ENCODE measurements at places on chromosomes 3 and 15.

GRCh38 chr15:93158097-93158900, 69.3 kb upstream of the RGMA start:
- no peak for DNase-seq

DNA sequence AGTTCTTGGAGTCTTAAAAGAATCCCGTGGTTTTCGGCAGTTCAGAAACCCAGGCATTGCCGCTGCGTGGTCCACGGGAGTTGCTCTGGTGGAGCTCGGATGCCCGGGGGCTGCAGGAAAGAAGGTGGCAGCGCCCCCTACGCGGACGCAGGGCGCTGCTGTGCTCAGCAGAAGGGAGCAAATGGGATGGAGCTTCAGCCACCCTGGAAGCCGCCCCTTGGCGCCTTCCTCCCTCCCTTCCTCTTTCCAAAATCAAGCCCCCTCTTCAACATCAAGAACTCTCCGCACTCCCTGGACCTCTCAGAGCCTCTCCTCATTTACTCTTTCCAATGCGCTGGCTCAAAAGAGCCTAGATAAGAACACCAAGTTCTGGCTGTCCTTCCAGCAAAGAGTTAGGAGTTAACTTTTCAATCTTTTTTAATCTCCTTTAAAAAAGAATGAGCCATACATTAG, 880 bp upstream of the CHRNA7 start:
- no peak for DNase-seq

DNA sequence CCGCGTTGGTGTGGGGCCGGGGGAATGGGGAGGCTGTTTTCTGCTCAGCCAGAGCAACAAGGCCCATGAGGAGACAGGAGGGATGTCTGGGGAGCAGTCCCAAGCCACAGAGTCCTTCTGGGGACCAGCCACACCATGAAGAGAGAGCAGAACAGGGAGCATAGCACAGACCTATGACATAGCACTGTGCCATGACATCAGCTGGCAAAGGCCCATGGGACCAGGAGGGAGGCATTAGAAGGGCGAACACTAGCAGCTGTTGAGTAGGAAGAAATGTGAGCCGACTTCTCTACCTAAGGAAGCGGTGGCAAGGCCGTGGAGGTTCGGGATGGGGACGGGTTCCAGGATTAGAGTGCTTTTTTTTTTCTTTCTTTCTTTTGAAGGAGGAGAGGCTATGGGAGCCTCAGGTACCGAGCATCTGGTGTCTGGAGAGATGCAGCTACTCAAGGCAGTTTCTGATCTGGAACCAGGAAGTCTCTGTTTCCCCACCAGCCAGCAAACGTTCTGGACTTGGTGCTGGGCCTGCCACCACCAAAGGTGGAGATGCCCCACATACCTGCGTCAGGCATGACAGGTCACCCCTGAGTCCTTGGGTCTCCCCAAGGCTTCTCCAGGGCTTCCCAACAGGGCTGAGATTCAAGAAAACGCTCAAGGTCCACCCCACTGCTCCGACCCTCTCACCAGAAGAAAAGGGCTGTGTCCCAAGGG, 77.3 kb upstream of the CGNL1 start:
- no peak for DNase-seq

GRCh38 chr3:42557854-42558253, 23.9 kb downstream of the SEC22C start:
- DNase-seq = no peak

GRCh38 chr15:56205061-56205876, 38.4 kb downstream of the RFX7 start:
- no peak for DNase-seq

GRCh38 chr3:18098960-18099587, 326.1 kb downstream of the SATB1 start:
- no peak for DNase-seq

DNA sequence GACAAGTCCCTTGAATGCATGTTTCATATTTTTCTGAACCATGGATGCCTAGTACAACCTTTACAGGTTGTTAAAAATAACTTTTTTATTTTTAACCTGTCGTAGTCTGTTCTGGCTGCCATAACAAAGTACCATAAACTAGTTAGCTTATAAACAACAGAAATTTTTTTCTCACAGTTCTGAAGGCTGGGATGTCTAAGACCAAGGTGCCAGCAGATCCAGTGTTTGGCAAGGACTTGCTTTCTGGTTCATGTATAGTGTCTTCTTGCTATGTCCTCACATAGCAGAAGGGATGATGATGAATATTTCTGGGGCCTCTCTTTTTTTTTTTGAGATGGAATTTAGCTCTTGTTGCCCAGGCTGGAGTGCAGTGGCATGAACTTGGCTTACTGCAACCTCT, 23.0 kb upstream of the POLR2M start:
- no peak for DNase-seq

- DNase-seq = no peak
Measured at GRCh38 chr15:27454281-27455075, 483.5 kb downstream of the GABRG3 start.

GRCh38 chr3:42300013-42300412, 34.0 kb upstream of the CCK start:
- no peak for DNase-seq

All from upper lobe of right lung (tissue), 1 donor.